OCI-LY7 (cell line): ENCODE measurements at places on chromosomes 16 and 17.

- DNase-seq, result no peak
Observed at GRCh38 chr17:29363716-29364115, 26.4 kb upstream of the TAOK1 start.

- DNase-seq, result no peak
Observed at GRCh38 chr17:72661945-72662826, 430.3 kb downstream of the SLC39A11 start.

GRCh38 chr16:1102921-1103635 is 7.0 kb upstream of the C1QTNF8 start:
- DNase-seq, result peak; percentile 59

- DNase-seq, result no peak
Observed at GRCh38 chr17:82593590-82594087, 54.6 kb downstream of the WDR45B start.

GRCh38 chr17:27578718-27579085 is 52.3 kb upstream of the LGALS9 start:
- DNase-seq, result no peak

- DNase-seq, result no peak
Observed at GRCh38 chr16:65672960-65673359, 551.1 kb upstream of the CDH11 start.

- no peak for DNase-seq
Observed at GRCh38 chr16:57504001-57504400, 17.7 kb upstream of the DOK4 start.

- DNase-seq, result no peak
Observed at GRCh38 chr17:71636644-71637043, 484.2 kb upstream of the SOX9 start.

GRCh38 chr16:21283521-21284289 is 5.6 kb upstream of the CRYM start:
- no peak for DNase-seq

- DNase-seq, result no peak
Observed at GRCh38 chr17:50111673-50112655, 16.8 kb downstream of the PDK2 start.

DNA sequence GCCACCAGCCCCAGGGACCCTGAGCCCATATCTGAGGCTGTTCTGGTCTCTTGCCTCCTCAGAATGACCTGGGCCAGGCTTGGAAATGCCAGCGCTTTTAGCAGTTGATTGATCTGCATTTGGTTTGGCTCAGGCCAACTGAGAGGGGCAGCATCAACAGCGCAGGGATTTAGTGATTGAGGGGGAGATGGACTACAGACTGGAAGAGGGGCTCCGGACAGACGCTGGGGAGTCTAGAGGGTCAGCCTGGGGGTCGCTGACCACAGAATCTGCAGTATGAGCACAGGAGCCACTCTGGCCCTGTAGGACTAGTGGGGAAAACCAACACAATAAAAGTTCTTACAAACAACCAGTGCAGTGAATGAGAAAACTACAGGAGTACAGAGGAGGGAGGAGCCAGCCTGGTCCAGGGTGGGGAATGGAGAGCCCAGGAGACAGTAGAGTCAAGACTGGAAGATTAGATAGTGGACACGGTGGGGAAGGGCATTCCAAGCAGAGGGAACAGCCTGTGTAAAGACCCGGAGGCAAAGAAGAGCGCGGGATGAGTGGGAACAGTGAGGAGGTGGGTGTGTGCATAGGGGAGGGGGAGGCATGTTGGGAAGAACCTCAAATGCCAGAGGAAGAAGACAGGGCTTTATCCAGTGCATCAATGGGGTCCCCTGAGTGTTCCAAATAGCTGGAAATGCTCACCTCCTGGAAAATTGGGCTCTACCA is 128.9 kb downstream of the MRM1 start:
- no peak for DNase-seq
